IPS DF 6.9 (cell line): ENCODE measurements at places on chromosomes 4 and X.
A peak's percentile ranks its signal among the peaks of the same experiment; 100 is the strongest.

- no peak for DNase-seq
Observed at GRCh38 chrX:44881549-44881948, 8.6 kb downstream of the KDM6A start.

GRCh38 chr4:67712650-67713528, 11.9 kb upstream of the UBA6 start:
- DNase-seq: no peak

DNA sequence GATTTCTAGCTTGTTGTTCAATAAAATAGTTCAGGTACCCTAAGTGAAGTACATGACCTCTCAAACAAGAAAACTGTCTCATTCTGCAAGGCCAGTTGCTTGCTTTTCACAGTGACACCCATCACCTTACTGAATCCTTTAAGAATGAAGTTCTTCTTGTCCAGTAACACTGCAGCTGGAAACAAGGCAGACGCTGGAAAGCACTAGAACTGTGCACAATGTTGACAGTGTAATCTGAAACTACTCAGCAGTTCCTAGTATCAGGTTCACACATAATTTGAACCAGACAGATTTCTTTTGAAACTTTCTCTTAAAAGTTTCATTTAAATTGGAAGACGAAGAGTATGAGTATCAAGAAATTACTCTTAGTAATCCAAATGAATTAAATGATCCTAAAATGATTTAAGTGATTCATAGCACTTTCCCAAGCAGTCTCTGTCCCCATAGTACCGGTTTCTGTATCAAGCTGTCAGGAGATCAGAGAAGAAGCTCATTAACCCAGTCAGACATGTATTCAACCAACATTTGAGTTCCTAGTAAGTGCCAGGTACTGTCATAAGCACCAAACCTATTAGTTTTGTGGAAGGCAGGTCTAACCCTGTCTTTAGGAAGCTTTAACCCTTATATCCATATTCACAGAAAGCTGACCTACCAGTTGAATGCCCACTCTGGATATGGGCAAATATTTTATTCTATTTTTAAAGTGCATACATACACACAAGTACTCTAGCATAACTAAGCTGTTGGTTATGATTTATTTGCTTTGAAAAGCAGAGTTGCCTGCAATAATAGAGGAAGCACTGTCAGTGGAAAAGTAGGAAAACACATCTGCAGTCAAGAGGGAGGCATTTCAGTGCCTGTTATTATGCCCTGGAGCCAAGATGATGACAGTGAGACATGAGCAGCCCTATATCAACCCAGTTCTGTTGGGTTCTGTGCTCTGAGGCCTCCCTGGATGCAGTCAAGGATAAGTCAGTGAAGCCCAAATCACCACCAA, 63.6 kb downstream of the PALLD start:
- DNase-seq: no peak

- no peak for DNase-seq
Observed at GRCh38 chr4:85476381-85476780, 1.4 kb downstream of the ARHGAP24 start.

DNA sequence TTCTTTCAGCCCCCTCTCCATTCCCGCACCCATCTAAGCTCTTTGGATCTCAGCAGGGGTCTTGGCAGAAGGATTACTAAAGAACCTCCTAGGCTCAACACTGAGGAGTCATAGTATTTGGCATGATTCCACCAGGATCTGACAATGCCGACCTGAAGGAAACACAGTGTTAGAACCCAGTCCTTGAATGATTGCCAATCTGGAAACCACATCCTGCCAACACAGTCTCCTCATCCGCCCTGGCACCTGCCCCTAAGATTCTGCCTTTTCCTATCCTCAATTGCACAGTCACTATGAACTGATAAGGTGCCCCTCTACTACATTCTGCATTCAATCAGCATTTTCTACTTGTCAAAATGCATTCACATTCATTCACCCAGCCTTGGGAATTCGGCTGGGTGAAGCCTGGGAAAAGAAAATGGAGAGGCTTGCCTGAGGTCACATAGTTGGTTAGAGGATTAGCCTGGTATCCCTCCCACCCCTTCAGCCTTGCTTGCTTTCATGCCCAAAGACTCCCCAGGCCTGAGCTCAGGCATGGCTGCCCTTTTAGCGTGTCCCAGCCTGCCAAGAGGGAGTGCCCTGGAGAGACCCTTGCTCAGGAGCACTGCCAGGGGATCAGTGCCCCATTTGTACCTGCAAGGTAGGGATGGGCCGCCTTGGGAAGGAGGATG, 2.2 kb upstream of the CLDN2 start:
- DNase-seq: no peak

DNA sequence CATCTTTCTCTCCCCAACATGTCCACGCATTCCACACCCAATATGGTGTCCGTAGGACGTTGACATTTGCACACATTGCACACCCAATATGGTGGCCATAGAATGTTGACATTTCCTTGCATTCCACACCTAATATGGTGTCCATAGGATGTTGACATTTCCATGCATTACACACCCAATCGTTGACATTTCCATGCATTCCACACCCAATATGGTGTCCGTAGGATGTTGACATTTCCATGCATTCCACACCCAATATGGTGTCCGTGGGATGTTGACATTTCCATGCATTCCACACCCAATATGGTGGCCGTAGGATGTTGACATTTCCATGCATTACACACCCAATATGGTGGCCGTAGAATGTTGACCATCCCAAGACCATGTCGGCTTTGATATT, 88.4 kb upstream of the SHOX start:
- no peak for DNase-seq

DNA sequence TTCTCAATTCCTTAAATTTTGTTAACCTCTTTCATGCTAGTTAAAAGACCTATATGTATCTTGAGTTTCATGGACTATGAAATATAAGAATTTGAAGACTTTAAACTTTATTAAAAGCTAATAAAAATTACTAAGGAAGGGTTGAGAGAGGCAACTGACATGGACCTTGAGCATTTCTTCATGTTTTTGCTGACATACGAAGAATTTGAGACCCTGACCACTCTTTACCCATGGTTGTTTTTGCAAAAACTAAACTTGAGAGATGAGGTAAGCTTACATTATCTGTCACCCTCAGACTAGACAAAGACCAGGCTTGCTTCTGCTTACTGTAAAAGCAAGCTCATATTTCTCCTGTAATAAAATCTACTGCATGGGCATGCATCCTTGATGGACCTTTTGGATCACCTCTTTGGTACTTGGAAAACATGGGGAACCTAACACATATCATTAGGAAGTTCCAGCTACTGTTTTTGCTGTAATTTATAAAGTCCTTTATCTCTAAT, 338.2 kb upstream of the PABPC4L start:
- no peak for DNase-seq

DNA sequence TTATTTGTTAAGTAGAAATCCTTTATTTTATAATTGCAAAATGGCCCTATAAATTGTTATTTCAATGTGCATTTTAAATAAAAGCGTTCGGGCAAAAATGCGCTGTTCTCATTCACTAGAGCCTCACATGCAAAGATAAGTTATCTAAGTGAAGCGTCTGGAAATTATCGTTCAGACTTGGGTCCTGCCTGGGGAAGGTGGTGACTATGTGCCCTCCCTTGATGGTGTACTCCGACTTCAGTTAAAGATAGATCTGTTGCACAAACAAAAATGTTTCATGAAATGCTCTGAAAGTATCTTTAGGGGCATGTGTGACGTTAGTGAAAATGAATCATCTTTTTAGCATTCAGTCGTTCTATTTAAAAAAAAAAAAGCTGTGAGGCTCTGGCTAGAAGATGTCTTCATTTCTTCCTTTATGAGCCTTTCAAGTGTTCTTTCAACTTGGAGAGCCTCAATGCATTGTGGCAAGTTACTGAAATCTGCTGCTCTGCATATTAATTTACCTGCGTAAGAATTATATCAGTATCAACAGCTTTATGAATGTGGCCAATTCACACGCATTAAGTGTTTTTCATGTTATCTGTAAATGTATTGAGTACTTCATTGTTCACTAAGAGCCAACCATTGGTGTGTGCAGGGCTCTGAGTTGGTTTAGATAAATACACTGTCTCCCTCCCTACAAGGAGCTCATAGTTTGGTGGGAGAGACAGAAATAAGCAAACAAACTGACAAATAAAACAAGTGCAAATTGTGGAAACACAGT, 83.0 kb downstream of the AFF1 start:
- DNase-seq: no peak

DNA sequence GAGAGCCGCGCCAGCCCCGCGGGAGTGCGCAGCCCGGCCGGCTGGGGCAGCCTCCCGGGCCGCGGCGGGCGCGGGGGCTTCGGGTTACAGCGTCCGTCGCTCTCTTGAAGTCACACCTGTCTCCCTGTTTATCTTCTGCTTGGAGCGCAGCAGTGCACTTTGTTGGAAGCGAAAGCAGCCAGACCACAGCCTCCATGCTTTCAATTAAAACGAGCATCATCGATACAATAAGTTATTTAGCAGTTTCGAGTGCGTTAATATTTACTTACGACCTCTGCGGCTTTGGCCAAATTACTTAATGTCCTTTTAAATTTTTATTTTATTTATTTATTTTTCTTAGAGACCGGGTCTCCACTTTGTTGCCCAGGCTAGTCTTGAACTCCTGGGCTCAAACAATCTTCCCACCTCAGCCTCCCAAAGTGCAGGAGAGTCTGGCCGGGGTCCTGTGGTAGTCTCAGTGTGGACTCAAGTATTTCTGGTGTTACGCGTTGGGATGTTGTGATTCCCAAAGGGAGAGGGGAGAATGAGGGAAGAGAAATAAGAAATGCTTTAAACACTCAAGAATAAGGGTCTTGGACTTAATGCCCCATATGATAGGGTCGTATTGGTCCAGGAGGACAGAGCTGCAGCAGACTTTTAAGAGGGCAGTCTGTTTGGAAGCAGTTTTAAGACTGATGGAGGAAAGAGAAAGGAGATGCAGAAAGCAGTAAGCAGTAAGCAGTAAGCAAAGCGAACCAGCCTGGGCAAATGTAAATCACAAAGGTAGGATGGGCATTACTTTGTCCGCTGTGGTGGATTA, 504 bp upstream of the PDLIM3 start:
- peak; percentile 16 for DNase-seq

- no peak for DNase-seq
Observed at GRCh38 chr4:120773641-120774040, 148.9 kb downstream of the PRDM5 start.

- no peak for DNase-seq
Observed at GRCh38 chr4:78796526-78796925, 20.4 kb downstream of the BMP2K start.

DNA sequence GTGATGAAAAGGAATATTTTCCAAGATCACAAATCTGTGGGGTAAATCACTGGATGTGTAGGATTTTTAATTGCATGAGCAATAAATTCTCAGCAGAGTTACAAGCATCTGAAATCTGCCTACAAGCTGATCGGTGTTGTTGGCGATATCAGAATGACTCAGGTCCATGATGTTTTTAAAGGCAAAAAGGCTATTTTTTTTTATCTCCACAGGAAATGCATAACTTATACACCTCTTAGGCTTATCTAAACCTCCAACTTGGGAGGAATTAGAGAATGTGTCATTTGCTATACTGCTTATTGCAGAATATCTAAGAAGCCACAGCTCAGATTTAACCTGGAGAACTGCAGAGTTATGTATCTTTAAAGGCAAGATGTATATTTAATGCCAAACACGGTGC, 61.6 kb downstream of the KIT start:
- no peak for DNase-seq

DNA sequence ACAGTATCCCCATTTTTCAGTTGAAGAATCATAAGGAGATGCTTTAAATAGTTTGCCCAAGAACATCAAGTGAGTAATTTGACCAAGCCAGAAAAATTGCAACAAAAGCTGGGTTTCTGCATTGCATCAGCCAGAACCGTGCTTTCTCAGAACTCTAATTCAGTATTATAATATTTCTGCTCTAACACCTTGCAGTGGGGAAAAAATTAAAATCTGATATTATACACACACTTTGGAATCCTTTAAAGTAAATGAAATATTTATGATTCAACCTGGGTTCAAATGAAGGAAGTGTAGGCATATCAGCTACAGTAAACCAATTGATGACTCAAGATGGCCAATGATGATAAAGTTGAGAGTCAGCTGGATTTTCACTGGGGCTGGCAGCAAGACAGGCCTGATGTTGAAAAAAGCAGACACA, 387.6 kb upstream of the ZFP42 start:
- no peak for DNase-seq

DNA sequence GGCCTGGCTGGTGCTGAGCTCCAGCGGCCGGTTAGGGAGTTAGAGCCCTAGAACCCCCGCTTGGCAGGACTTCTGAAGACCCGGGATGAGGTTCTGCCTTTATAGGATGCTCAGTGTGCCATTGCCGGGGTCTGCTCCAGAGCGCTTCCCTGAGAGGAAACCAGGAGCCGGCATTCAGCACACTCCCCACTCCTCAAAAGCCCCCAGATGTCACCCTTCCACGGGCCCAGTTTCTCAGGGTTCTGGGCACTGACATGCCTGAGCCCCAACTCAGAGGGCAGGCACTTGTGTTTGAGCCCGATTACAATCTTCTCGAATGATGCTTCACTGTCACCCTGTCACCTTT, 6.5 kb downstream of the NKX3-2 start:
- DNase-seq: no peak

- no peak for DNase-seq
Observed at GRCh38 chrX:68084765-68085164, 348.5 kb downstream of the OPHN1 start.

DNA sequence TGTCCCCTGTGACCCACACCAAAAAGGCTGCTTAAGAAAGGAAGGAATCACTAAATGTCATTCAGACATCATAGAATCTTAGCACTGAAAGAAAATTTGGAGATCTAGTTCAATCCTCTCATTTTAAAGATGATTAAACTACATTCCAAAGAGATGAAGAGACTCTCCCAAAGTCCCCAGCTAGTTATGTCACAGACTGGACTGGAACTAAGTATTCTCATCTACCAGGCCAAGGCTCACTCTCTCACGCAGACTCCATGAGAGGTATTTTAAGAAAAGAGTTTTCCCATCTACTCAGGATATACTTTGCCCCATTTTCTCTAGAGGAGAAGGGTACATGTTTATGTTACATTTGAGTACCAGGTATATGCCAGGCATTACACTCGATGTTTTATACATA, 6.9 kb downstream of the FABP2 start:
- no peak for DNase-seq

DNA sequence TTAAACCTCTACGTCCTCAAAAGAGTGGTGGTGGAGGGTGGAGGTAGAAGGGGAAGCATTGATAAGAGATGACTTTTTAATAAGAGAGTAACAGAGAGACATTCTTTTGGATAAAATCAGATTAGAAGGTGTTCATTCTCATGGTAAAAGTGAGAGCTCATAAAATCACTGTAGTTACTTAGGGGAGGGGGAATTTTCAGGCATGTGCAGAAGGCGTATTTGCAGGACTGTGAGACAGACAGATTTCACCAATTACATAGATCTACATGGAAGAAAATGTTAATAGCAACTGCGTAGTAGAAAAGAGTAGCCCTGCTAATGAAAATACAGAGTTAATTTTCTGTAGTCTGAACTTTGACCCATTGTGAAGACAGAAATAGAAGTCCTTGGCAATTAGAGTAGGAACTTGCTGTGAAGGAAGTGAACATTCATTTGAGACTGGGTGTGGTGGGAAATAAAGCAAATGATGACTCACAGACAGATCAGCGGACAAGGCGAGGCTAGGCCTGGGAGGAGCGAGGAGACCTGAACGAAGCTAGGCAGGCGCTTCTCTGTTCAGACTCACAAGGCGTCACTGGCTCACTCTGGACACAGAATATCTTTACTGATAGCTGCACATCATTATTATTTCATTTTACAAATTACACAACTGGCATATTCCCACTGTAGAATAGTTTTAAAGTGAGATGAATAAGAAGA, 57.2 kb upstream of the FAM9C start:
- DNase-seq: no peak
